ENCODE measurements at places on chromosomes 13 and 19.
A peak's percentile ranks its signal among the peaks of the same experiment; 100 is the strongest.

DNA sequence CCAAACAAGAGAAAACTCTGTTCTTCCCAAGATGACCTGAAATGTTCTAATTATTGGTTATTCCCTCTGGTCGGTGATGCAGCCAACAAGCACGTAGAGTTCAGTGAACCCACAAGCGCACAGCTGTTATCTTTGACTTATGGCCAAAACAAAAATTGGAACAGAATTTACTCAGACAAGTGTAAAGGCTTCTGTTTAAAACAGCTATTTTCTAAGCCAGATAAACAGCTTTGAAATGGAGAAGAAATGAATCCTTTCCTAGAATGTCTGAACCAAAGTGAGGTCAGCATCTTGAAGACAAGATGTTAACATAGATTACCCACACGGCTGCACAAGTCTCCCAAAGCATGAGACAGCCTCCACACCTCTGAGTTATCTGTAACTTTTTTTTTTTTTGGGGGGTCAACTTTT, 669.2 kb downstream of the DIAPH3 start:
- DNase-seq: peak; percentile 74

- no peak for DNase-seq
Observed at GRCh38 chr13:23432626-23433025, 876 bp downstream of the SACS start.

DNA sequence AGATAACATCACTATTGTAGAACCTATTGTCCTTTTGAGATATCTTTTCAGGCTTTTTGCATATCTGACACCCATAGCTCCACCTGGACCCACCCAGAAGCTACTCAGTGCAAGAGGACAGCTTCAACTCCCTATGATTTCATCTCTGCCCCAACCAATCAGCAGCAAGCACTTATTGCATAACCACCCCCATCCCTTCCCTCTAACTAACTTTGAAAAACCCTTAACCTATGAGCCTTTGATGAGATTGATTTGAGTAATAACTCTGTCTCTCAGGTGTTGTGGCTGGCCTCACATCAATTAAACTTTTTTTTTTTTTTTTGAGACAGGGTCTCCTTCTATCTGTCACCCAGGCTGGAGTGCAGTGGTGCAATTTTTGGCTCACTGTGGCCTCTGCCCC, 13.4 kb upstream of the MTRF1 start:
- no peak for DNase-seq

DNA sequence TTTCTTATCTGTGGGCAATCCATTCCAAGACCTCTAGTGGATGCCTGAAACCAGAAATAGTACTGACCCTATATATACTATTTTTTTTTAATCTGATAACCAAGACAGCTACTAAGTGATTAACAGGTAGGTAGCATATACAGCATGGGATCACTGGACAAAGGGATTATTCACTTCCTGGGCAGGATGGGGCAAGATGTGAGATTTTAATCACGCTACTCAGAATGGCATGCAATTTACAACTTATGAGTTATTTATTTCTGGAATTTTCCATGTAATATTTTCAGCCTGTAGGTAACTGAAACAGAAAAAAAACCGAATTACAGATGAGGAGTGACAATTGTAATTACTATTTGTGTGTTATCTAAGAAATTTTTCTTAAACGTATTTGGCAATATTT, 41.2 kb downstream of the ZIC2 start:
- no peak for DNase-seq

GRCh38 chr19:14006766-14007562, 844 bp upstream of the RFX1 start:
- no peak for DNase-seq

- no peak for DNase-seq
Observed at GRCh38 chr13:77579959-77580358, 44.5 kb downstream of the SCEL start.

- DNase-seq: no peak
Observed at GRCh38 chr19:24032651-24033050, 54.3 kb upstream of the ZNF254 start.

- DNase-seq: no peak
Observed at GRCh38 chr13:43751624-43752023, 35.1 kb downstream of the ENOX1 start.

- no peak for DNase-seq
Observed at GRCh38 chr19:7500811-7501450, 12.1 kb upstream of the PEX11G start.

- peak; percentile 90 for DNase-seq
Observed at GRCh38 chr13:42821437-42821836, 40.1 kb downstream of the FAM216B start.

DNA sequence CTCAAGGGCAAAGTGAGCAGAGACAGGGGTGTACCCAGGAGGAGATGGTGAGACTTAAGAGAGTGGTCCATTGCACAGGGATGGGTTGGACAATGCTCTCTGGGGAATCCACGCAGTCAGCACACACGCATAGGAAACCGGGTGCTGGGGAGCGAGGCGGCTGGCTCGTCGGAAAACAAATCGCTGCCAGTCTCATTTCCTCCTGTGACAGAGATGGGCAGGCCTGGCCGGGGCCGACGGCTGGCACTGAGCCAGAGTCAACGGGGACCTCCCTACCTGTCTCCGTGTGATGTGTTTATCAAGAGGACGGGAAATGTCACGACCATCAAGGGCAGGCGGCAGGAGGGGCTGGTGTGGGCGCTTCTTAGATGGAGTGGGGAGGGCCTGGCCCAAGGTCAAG, 27.3 kb downstream of the PTPRS start:
- DNase-seq: no peak

GRCh38 chr19:1979642-1980041, 35.9 kb downstream of the BTBD2 start:
- no peak for DNase-seq

GRCh38 chr19:12284631-12285030, 10.1 kb downstream of the ZNF44 start:
- DNase-seq: no peak

DNA sequence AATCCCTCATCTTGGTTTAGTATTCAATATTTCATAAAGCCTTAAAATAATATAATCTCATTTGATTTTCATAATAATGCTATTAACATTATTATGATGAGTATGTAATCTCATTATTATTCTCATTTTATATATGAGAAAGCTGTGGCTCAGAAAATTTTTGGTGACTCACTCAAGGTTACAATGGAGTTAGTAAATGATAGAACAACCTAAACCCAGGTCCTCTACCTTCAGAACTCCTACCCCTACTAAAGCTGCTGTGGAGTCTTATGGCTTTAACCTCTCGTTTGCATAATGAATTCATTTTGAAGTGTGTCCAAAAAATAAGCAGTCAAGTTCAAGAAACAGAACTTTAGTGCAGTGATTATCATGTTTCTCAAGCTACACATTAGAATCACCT, 226.3 kb downstream of the TBC1D4 start:
- DNase-seq: no peak

DNA sequence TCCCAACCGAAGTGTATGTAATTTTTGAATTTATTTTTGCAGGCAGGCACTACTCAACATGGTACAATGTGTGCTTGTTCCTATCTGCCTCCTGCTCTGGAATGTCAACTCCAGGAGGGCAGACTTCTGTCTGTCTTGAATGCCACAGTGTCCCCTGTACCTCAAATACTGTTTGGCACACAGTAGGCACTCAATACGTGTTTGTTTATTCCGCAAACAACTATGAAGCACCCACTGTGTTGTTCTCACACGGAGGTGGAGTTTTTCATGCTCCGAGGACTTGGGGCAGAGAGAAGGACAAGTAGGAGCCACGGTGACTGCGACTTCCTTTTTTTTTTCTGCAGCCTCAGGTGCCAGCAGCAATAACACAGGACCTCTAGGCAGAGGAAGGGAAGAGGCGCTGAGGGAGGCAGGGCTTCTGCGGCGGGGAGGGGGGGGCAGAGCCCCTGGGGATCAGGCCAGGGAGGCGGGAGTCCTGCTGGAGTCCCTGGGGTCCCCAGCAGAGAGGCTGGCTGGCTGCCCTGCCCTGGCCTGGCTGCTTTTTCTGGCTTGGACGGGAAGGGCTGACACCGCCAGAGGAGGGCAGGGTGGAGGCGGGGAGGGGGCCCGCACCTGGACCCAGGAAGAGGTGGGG, 29.3 kb upstream of the TNFAIP8L1 start:
- no peak for DNase-seq

GRCh38 chr13:97004096-97004876, 10.0 kb upstream of the OXGR1 start:
- DNase-seq: peak; percentile 37

- DNase-seq: peak; percentile 3
Observed at GRCh38 chr19:13366529-13367143, 139.6 kb downstream of the CACNA1A start.

- DNase-seq: peak; percentile 51
Observed at GRCh38 chr19:48190288-48190884, 19.9 kb downstream of the ZSWIM9 start.

DNA sequence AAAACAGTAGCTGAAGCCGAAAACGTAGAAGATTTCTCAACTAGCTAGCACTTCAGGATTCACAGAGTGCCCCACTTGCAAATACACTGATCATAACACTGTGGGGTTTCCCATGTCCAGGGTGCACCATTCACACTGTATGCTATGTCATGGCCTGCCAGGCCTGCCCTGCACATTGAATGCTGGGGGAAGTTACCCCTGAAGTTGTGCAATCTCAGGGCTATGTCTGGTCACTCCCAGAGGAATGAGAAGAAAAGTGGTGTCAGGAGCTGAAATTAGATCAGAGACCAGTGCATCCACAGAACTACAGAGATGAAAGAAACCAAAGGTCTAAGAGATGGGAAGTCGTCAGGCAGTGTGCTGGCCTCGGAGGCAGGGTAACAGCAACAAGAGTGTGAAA, 196.8 kb downstream of the RAP2A start:
- DNase-seq: no peak

DNA sequence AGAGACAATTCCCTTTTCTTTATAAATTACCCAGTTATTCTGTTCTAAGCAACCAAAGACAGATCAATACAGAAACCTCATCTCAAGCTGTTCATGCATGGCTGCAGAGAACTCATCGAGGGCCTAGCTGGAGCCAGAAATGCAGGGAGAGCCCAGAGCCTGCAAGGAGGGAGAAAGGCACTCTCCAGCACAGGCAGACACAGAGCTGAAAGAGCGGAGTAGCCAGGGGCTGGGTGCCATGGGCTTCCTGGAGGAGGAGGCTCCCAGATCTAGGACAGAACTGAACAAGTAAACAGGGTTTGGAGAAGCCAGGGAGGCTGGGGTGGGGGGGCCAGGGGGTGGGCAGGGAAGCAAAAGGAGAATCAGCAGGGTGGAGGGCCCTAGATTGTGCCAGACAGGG, 144.2 kb upstream of the ZNF507 start:
- DNase-seq: no peak

DNA sequence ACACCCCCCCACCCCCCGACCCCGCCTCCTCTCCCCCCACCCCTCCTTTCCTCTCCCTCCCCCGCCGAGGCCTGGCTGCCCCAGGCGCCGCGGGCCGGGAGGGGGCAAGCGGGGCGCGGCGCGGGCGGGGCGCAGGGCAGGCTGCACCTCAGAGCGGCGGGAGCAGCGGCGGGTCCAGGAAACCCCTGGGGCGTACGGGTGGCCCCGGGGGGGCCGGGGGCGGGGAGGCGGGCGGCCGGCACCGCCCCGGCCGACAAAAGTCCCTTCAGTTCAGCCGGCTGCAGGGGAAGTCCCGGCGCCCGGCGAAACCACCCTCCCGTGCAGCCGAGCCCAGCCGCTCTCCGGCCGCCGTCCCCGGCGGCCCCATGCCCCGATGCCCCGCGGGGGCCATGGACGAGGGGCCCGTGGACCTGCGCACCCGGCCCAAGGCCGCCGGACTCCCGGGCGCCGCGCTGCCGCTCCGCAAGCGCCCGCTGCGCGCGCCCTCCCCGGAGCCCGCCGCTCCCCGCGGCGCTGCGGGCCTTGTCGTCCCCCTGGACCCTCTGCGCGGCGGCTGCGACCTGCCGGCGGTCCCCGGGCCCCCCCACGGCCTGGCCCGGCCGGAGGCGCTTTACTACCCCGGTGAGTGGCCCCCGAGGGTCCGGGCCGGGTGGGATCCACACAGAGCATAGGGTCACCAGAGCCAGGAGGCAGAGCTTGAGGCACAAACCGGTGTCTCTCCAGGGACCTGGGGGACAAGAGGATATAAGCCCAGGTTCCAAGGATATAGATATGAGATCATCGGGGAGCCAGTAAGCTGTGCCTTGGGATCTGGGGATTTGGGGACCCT, at the start of gene BCL3:
BCL3 (plus strand) TSS at position 283 of the 829 bp plus-strand sequence; CDS start at position 366, 83 bp downstream.
- no peak for DNase-seq

GRCh38 chr13:102132777-102133295, 269.0 kb downstream of the FGF14 start:
- DNase-seq: no peak

- peak; percentile 99 for DNase-seq
Observed at GRCh38 chr19:56140583-56141416, at the start of gene ZNF444. TSS of gene ZNF444 (plus strand) at chr19:56141287. CDS start at chr19:56146912, 5,625 bp downstream.

- DNase-seq: no peak
Observed at GRCh38 chr13:75417012-75417384, 65.0 kb downstream of the TBC1D4 start.

GRCh38 chr19:42169486-42170413, 37.5 kb upstream of the POU2F2 start:
- DNase-seq: no peak

- peak; percentile 32 for DNase-seq
Observed at GRCh38 chr13:51895906-51896888, 34.4 kb downstream of the CCDC70 start.

DNA sequence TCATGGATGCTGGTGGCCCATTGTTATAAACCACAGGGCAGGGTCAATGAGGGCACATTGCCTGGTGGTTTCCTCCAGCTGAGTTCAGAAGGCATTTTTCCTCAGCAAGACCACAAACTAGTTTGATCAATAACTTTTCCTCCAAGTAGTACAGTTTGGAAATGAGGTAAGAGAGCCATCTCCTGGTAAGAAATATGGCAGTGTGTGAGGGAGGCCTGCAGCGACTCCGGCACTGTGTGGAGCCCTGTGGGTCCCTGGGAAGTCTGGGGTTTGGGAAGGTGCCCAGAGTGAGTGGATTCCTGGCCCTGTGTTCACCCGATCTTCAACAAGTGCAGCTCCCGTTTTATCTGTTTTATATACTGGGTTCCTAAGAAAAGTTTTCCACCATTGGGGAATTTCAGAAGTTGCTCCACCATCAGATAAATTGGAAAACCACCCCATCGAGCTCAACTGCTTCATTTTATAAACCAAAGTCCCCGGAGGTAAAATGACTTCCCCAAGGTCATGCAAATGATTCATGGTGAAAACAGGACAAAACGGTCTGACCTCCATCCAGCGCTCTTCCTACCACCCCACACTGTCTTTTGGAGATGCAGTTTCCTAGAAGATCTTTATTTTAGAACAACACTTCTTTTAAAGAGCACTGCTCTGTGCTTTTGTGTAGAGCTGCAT, 148.4 kb downstream of the KATNAL1 start:
- DNase-seq: peak; percentile 38

DNA sequence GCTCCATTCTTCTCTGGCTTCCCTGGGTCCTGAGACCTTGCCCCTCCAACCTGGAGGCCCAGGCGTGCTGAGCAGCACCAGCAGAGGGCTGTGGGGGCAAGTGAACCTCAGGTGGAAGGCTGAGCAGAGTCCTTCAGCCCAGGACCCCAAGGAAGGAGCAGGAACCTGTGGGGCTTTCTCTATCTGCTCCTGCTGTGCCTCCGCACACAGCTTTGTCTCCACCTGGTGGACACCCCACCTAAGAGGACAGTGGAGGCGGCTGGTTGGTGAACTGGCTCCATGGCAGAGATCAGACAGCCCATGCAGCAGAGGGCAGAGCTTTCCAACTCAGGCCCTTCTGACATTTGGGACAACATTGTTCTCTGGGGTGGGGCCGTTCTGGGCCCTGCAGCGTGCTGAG, 19.7 kb downstream of the ZFR2 start:
- no peak for DNase-seq

- peak; percentile 24 for DNase-seq
Observed at GRCh38 chr13:23447927-23448326, 14.4 kb upstream of the SACS start.

Measured in fibroblast of the conjunctiva (primary cell).